ENCODE measurements at places on chromosomes 1 and 21. TPM values are rescaled to one million over a fixed set of nuclear protein-coding genes. Genes with fewer than 3 reads are reported as not detected.

Gene OR2W3
- total RNA-seq: 0.27 TPM

Gene SEMA6C
- 4.4 TPM for total RNA-seq

Gene MAP3K7CL
- total RNA-seq: 7.9 TPM

Gene WNT9A
- 10.3 TPM for total RNA-seq

- no peak for DNase-seq
Observed at GRCh38 chr1:16032388-16033102, 10.7 kb downstream of the CLCNKA start.

- no peak for DNase-seq
Observed at GRCh38 chr1:18537386-18538306, 56.9 kb downstream of the KLHDC7A start.

GRCh38 chr1:236568285-236568894 is 35.9 kb downstream of the HEATR1 start:
- DNase-seq: no peak

- peak; percentile 93 for DNase-seq
Observed at GRCh38 chr1:16181887-16182719, 26.2 kb upstream of the EPHA2 start.

DNA sequence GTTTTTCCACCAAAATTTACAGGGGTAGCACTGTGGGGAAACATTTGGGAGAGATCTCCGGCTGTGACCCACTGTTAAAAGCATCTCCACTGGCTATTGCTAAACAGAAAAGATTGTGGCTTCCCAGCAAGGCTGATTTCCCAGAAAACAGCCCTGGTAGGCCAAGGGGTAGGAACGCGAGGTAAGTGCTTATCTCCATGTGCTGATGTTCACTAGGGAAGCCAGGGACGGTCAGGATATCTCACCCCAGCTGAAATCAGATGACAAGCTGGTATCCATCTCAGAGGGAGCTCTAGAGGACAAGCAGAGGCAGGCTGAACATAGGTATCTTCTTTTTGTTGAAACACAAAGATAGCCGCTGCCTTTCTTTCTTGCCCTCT is 63.6 kb downstream of the MIS18A start:
- no peak for DNase-seq

DNA sequence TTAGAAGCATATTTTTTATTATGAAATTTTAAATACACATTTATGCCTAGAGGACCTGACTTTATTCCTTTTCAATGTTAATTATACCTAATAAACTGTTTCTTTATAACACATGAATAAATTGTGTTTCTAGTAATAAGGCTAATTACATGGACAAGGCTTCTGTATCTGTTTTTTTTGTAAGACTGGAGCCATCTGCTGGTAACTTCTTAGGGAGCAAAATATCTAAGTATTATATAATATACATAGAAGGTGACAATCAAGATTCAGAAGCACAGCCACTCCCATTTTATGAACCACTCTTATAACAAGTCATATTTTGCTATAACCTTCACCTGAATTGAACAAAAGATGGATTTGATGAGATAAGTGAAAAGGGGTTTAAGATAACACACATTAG is 84.2 kb downstream of the LBR start:
- DNase-seq: no peak

DNA sequence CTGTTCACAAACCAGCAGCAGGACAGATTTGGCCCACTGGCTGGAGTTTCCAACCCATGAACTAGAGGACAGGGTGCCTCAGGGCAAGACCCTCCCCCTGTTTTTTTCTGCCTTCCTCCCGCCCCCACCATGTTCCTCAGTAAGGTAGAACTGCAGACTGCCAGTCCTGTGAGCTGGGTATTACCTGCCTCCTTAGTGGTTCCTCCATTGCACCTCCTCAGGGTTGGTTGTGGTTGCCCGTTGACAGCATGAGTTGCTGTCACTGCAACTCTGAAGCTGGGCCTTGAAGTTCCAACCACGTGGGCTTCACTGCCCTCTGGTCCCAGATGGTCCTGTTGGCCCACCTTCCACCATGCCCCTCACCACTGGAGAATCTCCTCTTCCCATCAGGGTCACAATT is 28.8 kb downstream of the TENT5C start:
- DNase-seq: no peak

DNA sequence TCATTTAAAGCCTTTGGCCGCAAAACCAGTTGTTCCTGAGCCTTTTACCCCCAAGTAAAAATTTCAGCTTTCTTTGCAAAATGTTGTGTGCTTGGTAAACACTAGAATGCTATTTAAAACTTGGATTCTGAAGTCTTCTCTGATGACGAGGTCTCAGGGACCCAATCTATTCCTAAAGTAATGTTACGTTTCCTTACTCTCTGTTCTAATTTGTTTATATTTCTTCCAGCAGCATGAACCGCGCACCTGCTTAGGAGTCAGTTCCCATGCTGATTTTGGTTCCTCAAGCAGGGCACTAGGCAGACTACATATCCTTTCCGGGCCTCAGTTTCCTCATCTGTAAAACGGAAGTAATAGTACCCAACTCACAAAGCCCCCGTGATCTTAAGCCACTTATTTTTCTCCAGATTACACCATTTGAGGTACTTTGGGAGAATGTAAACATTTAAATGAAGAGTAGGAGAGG is 969 bp upstream of the ALDH4A1 start:
- no peak for DNase-seq

Measured in upper lobe of left lung (tissue), 6 donors.